ENCODE measurements at places on chromosomes 5 and 9. TPM values are rescaled to one million over a fixed set of nuclear protein-coding genes. Genes with fewer than 3 reads are reported as not detected.

GRCh38 chr5:174678107-174678506 is 46.3 kb upstream of the MSX2 start:
- no peak overlapping the region for H3K4me3 ChIP-seq
- H3K27me3 ChIP-seq: no peaks in the 10 kb centered on the region
- no peak for DNase-seq
- no peaks in the 10 kb centered on the region for H3K4me1 ChIP-seq

GRCh38 chr5:81425569-81425968 is 31.6 kb upstream of the ACOT12 start:
- DNase-seq: no peak
- no peak overlapping the region for H3K4me3 ChIP-seq
- H3K36me3 ChIP-seq: no peaks in the 10 kb centered on the region

DNA sequence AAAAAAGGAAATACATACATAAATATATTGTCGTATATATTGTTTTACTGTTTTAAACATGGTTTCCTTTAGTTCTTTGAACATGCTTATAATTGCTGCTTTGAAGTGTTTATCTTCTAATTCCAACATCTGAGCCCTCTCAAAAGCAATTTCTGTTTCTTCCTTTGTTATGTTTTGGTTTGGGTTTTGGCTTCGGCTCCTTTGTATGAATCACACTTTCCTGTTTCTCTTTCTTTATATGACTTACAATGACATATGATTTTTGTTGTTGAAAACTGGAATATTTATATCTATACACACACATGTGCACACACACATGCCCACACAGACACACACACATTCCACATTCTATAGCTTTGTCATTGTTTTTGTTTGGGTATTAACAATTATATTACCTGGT is 1206.7 kb downstream of the CDH12 start:
- no peak for DNase-seq
- no peaks in the 10 kb centered on the region for H3K36me3 ChIP-seq
- H3K4me1 ChIP-seq: no peaks in the 10 kb centered on the region

GRCh38 chr9:125238915-125239446 is 2.2 kb downstream of the HSPA5 start:
- no peak overlapping the region for H3K27ac ChIP-seq
- peaks cover 77% of the 10 kb centered on the region for H3K4me1 ChIP-seq
- no peaks in the 10 kb centered on the region for H3K27me3 ChIP-seq
- peaks cover 59% of the 10 kb centered on the region for H3K36me3 ChIP-seq
- no peak for DNase-seq

NR5A1 gene
- total RNA-seq: 0.26 TPM

DNA sequence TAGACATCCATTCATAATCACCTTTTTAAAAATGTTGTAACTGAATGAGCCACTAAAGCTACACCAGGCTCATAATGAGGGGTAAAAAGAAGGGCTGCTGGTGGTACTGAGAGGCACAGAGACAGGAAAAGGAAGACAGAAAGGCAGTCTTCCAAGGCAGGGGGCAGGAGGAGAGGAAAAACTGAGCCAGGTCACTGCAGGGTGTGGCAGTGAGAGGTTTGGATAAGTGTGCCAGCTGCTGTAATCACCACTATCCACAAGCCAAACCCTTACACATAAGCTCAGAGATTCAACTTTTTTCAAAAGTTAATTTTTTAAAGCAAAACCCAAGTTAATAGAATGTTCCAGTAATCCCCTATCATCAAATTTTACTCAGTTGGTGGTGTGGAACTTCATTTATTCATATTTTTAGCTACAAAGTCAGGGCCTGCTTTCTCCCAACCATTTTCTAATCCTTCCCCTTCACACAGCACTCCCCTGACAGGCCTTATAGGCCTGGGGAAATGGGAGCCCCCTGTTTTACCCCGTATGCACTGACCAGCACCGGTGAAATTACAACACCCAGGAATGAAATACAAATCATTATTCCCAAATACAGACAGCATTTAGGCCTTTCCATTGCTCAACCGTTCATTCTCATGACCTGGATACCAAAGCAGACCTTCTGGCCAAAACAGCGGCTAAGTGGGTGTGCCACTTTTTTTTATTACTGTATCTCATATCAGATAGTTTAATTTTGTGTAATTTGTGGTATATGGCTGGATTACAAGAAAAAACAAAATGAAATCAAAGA is 76.3 kb downstream of the EFNA5 start:
- no peak overlapping the region for H3K4me3 ChIP-seq
- no peak for DNase-seq
- H3K36me3 ChIP-seq: no peaks in the 10 kb centered on the region
- no peak overlapping the region for H3K27ac ChIP-seq
- no peaks in the 10 kb centered on the region for H3K27me3 ChIP-seq

LCN10 gene
- total RNA-seq: 10.0 TPM

- no peaks in the 10 kb centered on the region for H3K36me3 ChIP-seq
- H3K4me1 ChIP-seq: peaks cover 12% of the 10 kb centered on the region
- H3K4me3 ChIP-seq: no peak overlapping the region
- H3K27ac ChIP-seq: no peak overlapping the region
- DNase-seq: no peak
- peaks cover 11% of the 10 kb centered on the region for H3K27me3 ChIP-seq
Observed at GRCh38 chr5:10648806-10649665, 85.2 kb downstream of the ANKRD33B start.

CEL gene
- total RNA-seq: 0.47 TPM

CXCL14 gene
- total RNA-seq: 2.3 TPM

- H3K36me3 ChIP-seq: no peaks in the 10 kb centered on the region
- H3K4me3 ChIP-seq: no peak overlapping the region
- H3K27ac ChIP-seq: no peak overlapping the region
- peaks cover 7% of the 10 kb centered on the region for H3K4me1 ChIP-seq
- no peak for DNase-seq
- H3K27me3 ChIP-seq: no peaks in the 10 kb centered on the region
Observed at GRCh38 chr5:74418709-74419108, 221.8 kb downstream of the ENC1 start.

NSD1 gene
- total RNA-seq: 71.2 TPM

SRD5A1 gene
- 14.5 TPM for total RNA-seq

DNA sequence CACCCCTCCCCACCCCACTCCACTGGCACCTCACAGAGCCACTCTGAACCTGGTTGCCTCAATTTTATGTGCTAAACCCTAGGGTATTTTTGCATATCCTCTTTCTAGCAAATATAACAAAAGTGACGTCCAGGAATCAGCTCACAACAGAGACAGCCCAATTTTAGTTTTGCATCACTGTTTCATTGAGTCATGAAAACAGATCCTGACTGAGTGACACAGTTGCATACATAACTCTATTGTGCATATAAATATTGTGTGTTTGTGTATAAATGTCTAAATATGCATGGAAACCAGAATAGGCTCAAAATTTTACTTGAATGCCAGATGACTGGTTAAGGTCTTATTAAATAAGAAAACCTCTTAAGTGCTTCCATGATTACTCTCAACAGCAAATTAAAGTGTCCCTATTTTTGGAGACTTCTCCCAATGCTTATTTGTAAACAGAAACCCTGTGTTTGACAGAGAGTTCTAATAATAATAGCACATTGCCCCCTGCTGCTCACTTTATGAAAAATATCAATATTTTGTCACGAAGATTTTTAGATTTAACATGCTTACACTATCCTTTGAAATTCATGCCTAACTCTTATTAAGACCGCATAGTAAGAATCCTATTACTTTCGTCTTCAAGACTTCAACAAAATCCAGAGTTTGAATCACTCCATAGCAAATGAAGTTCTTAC is 75.5 kb upstream of the PRRC1 start:
- no peak overlapping the region for H3K4me3 ChIP-seq
- no peaks in the 10 kb centered on the region for H3K27me3 ChIP-seq
- no peaks in the 10 kb centered on the region for H3K4me1 ChIP-seq

SLC34A3 gene
- total RNA-seq: 0.12 TPM

ASPN gene
- 2.1 TPM for total RNA-seq

DNA sequence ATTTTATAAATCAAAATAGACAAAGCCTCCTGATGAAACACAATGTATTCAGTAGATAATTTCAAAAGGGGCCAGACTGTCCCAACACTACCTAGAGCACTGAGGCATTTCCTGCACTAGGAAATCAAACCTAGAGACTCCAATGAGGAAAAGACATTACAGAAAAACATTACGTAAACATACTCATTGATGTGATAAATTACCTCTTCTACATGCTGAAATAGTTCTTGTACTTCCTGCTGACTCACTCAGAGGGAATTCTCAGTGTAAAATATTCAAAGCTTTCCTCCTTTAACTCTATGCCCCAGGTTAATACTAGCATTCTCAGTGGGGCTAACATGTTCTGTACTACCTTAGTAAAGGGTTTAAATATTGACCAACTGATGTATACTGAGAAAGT is 178.0 kb downstream of the ESM1 start:
- DNase-seq: no peak
- H3K27me3 ChIP-seq: no peaks in the 10 kb centered on the region
- H3K4me1 ChIP-seq: peaks cover 7% of the 10 kb centered on the region
- H3K36me3 ChIP-seq: no peaks in the 10 kb centered on the region
- peak overlapping the region; percentile 15 for H3K27ac ChIP-seq
- no peak overlapping the region for H3K4me3 ChIP-seq

DNA sequence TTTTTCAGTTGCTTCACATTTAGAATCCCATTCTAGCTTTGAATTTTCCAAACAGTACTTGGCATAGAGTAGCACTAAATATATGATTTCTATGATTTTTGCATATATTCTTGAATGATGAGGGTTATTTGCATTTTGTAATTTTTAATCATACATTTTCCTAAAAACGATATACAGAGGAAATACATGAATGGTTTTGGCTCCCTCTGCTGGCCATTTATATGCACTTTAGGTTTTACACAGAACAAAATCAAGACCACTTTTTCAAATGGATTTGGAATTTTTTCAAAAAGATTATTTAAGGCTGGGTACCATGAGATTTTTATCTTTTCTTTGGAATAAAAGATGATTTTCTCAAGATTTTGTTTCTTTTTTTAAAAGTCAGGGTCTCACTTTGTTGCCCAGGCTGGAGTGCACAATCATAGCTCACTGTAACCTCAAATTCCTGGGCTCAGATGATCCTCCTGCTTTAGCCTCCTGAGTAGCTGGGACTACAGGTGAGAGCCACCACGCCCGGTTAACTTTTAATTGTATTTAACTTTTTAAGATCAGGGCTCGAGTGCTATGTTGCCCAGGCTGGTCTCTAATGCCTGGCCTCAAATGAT is 16.7 kb upstream of the COMMD10 start:
- H3K27ac ChIP-seq: no peak overlapping the region
- H3K27me3 ChIP-seq: peaks cover 3% of the 10 kb centered on the region
- H3K4me1 ChIP-seq: no peaks in the 10 kb centered on the region
- H3K36me3 ChIP-seq: no peaks in the 10 kb centered on the region

- no peak overlapping the region for H3K4me3 ChIP-seq
- H3K36me3 ChIP-seq: no peaks in the 10 kb centered on the region
- H3K27me3 ChIP-seq: no peaks in the 10 kb centered on the region
- peaks cover 13% of the 10 kb centered on the region for H3K4me1 ChIP-seq
Observed at GRCh38 chr9:126985870-126986498, 71.4 kb downstream of the RALGPS1 start.

DNA sequence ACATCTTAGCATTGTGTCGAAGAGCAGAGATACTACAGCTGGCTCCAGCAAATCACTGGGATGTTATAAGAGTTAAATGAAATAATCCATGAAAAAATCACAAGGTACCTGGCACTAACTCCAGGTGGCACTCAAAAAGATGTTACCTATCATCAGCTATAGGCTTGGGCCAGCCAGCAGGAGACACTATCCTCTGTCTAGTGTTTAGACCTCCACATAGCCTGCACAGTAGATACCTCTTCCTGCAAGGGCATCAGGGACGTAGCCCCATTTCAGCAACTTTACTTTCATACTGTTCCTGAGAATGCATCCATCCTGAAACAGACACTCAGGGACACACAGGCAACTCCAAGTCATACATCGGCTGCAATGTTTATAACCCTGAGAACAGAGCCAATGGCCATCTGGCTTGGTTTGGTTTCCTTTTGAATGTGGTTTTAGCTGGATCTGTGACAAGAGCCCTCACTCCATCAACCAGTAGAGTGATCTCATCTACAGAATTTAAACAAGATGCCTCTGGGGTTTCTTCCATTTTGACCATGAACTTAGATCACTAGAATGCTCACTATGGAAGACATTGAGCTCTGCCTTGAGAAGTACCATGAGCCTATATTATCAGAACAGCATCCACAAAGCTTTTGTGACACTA is 69.9 kb downstream of the TLE1 start:
- peak overlapping the region; percentile 11 for H3K27ac ChIP-seq
- DNase-seq: no peak
- H3K4me3 ChIP-seq: no peak overlapping the region
- no peaks in the 10 kb centered on the region for H3K27me3 ChIP-seq
- peaks cover 33% of the 10 kb centered on the region for H3K36me3 ChIP-seq

DNA sequence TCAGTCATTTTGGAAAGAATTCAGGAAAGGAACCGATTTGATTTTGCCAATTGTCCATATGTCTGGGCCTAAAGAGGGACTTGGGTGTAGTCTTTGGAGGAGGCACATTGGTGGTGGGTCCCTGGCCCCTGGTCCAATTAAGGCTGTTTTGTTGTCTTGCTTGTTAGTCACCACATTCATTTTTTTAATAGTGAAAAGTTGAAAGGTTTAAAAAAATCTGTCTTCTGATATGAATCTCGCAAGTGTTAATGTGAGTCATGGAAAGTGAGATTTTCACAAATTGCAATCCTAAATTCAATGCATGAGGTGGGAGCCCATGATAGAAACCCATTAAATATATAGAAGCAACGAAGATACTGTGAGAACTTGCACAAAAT is 165.9 kb upstream of the OTULINL start:
- DNase-seq: no peak
- H3K27ac ChIP-seq: no peak overlapping the region
- H3K4me3 ChIP-seq: no peak overlapping the region
- H3K36me3 ChIP-seq: peaks cover 91% of the 10 kb centered on the region
- no peaks in the 10 kb centered on the region for H3K4me1 ChIP-seq
- no peaks in the 10 kb centered on the region for H3K27me3 ChIP-seq

- H3K27me3 ChIP-seq: no peaks in the 10 kb centered on the region
- no peaks in the 10 kb centered on the region for H3K36me3 ChIP-seq
- no peaks in the 10 kb centered on the region for H3K4me1 ChIP-seq
- H3K27ac ChIP-seq: no peak overlapping the region
- DNase-seq: no peak
- no peak overlapping the region for H3K4me3 ChIP-seq
Observed at GRCh38 chr9:95167998-95168397, 149.5 kb downstream of the FANCC start.

SPTLC1 gene
- total RNA-seq: 68.0 TPM

- no peak overlapping the region for H3K4me3 ChIP-seq
- H3K27me3 ChIP-seq: no peaks in the 10 kb centered on the region
- H3K4me1 ChIP-seq: no peaks in the 10 kb centered on the region
Observed at GRCh38 chr5:38211354-38211710, 47.0 kb upstream of the EGFLAM start.

GRCh38 chr5:165906871-165907270 is 2384.6 kb upstream of the WWC1 start:
- H3K4me1 ChIP-seq: no peaks in the 10 kb centered on the region
- H3K36me3 ChIP-seq: no peaks in the 10 kb centered on the region
- no peak overlapping the region for H3K27ac ChIP-seq
- H3K4me3 ChIP-seq: no peak overlapping the region

- H3K4me3 ChIP-seq: no peak overlapping the region
- H3K27ac ChIP-seq: no peak overlapping the region
- no peak for DNase-seq
- H3K4me1 ChIP-seq: peaks cover 4% of the 10 kb centered on the region
- no peaks in the 10 kb centered on the region for H3K36me3 ChIP-seq
Observed at GRCh38 chr9:137880160-137880975, 2.8 kb downstream of the CACNA1B start.

UNC13B gene
- total RNA-seq: 92.3 TPM

FYB1 gene
- 93.7 TPM for total RNA-seq

FAM53C gene
- 25.0 TPM for total RNA-seq

GRCh38 chr5:134063188-134063820 is 51.2 kb upstream of the TCF7 start:
- DNase-seq: no peak
- peaks cover 6% of the 10 kb centered on the region for H3K27me3 ChIP-seq
- H3K36me3 ChIP-seq: no peaks in the 10 kb centered on the region

Measured in left lung (tissue), 14 donors.